ENCODE measurements at places on chromosomes 5 and 9.

DNA sequence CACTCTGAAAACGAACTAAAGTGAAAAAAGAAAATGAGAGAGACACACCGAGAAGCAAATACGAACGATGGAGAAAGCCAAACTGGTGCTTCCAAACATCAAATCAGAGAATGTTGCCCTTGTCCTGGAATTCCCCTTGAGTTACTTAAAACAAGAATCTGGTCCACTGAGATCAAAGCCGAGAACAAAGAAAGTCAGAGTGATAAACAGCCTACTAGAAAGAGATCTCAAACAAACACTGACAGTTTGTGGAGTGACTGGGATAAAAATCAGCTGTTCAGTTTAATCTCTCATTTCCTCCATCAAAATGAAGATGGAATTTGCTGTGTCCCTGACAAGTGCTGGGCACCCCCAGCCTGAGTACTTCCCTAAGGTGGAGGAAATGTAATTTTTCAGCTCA is 582.6 kb downstream of the NR2F1-AS1 start:
- DNase-seq, result no peak

- DNase-seq, result no peak
These were observed 113.4 kb upstream of the ALDH1B1 start for GRCh38 chr9:38278931-38279679.

DNA sequence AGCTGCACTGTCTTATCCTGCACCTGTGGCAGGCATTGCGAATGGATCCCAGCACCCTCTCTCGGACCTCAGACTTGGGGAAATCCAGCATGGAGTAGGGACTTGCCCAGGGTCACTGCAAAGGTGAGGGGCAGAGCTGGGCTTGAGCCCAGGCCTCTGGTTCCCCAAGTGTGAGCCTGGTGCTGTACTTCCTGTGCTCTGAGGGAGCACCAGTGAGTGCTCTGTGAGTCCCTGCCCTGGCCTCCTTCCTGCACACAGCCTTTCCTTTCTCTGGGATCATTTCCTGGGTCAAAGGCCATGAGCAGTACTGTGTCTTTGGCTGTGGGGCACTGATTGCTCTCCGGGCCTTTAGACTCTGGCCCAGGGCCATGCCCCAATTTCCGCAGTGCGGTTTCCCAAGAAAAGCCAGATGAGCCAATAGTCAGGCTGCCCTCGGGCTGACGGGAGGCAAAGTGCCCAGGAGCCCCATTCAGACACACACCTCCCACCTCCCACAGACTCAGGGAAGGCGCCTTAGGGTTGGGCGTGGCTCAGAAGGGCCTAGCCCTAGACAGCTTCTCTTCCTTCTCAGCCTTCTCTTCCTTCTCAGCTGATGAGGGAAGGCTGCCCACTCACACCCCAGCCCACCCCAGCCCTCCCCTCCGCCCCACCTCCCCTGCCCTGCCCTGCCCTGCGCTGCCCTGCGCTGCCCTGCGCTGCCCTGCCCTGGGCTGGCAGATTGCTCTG is 23.3 kb upstream of the TRIM14 start:
- no peak for DNase-seq

DNA sequence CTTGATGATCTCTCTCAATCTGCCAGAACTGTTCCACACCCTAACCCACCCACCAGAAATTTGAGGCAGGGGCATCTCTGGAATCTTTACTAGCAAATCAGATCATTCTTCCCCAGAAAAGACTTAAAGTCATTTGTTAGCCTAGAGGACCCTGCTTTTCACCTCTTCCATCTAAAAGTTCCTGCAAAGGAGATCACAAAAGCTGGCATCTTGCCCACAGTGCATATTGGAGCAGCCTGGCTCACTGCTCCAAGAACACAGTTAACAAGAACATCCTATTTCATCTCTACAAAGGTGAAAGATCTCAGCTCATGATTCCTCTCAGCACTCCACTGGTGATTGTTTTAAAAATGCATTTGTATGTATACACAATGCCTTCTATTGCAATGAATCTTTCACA is 36.3 kb downstream of the GABRP start:
- DNase-seq, result no peak

GRCh38 chr5:139838381-139839197 is 43.0 kb downstream of the PSD2 start:
- DNase-seq, result no peak

DNA sequence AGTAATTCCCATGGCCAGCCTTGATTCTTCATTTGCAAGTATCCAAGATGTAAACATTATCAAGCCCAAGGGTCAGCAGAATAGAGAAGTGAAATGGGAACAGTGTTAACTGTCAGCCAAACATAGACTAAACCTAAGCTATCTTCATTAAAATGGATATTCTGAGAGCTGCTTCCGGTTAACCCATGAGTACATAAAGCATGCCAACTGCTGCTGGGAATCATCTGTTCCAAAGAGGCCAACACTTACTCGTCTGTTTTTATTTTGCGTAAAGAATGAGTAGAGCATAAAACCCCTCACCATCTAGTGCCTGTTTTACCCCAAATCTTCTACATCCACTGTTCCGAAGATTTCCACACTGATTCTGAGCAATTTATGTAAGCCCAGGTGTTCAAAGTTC is 257.6 kb downstream of the GLIS3 start:
- no peak for DNase-seq

DNA sequence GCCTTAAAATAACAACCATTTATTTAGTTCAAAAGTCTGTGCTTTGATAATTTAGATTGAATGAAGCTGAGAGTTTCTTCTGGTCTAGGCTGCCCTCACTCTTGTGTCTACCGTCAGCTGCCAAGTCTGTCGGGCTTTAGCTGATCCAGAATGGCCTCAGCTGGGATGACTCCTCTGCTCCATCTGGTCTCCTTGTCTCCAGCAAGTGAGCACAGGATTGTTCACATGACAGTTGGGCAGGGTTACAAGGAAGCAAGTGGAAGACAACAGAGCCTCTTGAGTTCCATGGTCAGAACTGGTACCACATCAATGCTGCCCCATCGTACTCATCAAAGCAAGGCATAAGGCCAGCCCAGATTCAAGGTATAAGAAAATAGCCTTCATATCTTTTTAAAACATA is 9.0 kb downstream of the HTR1A start:
- DNase-seq, result no peak

DNA sequence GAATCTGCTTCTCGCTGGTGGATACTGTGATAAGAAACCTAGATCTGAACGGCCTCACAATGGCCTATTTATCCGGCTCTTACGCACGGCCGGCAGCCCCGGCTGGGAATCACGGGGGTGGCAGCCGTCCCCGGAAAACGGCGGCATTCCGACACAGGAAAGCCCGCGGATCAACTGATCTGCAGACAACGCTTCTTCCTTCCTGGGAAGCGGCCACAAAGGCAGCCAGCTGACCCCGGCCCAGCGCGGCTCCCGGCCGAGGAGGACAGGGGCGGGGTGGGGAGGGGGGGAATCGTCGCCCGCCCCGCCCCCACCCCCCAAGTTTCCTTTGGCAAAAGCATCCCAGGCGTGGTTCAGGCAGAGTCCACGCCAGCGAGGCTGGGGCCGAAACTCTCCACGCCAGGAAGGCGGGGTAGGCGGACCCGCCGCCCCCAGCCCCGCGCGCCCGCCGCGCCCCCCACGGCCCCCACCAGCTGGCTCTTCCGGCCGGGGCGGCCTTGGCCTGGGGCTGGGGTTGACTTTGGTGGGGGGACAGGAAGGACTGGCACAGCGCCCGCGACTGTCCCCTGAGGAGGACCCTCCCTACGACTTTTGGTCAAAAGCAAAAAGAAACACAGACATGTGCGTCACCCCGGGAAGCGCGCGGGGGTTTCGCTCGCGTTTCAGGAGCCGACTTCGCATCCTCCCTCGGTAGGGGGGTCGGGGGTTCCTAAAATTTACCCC is 247.7 kb upstream of the ANKRD55 start:
- DNase-seq, result no peak

DNA sequence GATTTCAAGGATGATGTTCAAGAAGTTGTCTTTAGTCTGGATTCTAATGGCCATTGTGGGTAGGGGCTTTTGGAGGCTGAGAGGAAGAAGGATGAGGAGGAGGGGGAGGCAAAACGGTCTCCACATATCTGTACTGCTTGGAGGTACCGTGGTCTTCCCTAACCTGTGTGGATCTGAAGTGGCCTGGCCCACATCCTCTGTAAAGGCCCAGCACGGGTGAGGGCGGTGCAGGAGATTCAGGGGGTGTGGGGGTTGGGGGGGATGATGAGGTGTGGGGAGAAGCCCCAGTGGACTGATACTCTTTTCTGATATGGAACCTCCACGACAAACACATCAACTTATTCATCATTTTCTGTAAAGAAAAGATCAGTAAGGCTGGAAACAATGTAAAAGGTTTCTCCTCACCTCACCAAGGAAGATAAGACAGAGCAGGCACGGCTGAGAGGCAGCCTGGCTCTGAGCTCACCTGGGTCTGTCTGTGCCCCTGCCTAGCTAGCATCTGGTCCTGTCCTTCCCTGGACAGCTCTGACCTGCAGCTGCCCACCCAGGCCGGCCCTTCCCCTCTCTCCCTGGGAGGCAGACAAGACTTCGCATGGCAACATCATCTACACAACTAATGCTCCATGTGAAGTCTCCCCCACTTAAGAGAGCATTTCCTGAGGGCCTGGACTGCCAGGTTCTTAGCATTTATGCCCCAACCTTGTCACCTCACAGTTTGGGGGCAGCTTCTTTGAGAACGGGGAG is 5.6 kb upstream of the IL3 start:
- no peak for DNase-seq

DNA sequence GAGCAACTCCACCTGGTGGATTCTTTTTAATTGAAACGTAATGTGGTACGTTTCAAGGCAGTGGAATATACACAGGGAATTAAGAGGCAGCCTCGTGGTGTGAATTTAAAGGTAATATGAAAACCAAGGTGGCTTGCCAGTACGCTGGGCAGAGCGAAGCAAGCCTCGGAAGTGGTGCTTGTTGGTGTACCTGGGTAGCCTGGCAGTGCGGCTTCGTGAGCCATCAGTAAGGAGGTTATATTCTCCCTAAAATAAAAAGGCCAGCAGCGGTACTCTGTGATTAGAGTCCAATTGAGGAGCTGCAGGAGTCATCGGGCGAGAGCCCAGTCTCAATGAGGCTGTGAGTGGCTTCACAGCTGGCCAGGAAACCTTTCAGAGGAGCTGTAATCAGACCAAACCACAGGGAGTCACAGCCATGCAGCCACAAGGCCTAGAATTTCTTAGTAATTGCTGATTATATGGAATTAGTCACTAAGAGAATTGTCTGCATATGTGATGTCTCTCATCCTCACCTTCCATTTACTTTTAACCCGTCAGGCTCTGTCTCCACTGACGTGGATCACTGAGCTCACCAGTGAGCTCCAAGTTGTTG is 57.7 kb downstream of the DCP2 start:
- no peak for DNase-seq

GRCh38 chr9:3179711-3180110 is 335.8 kb upstream of the PUM3 start:
- DNase-seq, result no peak

GRCh38 chr9:91836515-91836914 is 113.5 kb downstream of the ROR2 start:
- no peak for DNase-seq

GRCh38 chr5:76365561-76365960 is 37.5 kb upstream of the IQGAP2 start:
- DNase-seq, result no peak

GRCh38 chr5:57368010-57368409 is 114.6 kb downstream of the ACTBL2 start:
- no peak for DNase-seq

GRCh38 chr5:74094096-74094781 is 468.2 kb downstream of the ARHGEF28 start:
- DNase-seq, result no peak

DNA sequence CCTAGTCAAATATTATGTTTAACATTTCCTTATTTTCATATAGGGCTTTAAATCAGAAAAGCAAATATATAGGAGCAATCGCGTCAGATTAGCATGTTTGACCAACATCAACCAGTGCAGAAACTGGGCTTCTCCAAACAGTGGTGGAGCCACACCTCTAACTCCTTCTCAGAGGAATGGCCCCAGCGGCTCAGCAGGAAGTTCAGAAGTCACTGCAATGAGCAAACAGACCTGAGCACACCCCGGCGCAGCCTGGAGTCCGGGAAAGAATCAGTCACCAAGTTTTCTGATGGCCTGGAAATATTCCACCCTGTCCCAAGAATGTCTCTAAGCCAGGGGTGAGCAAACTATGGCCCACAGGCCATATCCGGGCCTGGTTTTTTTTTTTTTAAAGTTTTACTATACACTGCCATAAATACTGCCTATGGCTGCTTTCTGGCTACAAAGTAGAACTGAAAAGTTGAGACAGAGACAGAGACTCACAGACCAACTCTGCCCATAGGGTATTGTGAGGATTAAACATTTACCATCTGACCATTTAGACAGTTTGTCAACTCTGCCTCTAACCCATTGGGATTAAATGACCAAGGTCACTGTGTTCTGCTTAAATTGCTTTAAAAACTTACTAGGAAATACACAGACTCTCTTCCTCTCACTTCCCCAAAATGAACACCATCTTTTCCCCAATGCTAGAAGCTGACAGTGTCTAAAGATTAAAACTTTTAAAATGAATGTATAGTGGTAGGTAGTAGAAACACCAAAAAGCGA is 5.4 kb downstream of the GOLM1 start:
- no peak for DNase-seq

DNA sequence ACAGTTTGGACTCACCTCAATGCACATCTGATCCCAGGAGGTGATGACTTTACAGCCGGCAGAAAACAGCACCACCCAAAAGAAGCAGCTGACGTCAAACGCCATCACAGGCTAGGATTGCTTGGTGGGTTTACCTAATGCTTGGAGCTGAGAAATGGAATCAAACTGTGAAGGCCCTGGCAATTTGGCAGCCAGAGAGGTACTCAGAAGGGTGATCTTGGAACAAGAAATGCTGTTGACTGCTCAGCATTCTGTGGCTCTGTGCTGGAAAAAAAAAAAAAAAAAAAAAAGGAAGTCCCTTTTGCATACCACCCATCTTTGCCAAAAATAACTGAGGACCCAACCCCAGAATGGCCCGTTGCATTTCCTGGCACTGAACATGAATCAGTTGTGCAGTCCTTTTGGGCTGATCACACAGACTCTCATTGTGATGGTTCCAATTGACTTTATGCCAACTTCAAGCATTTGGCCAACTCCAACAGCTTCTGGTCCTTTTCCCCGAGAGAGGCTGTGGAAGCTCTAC is at the start of gene CD180:
TSS of gene CD180 (minus strand) at position 263 of the 523 bp plus-strand sequence. CDS start at position 105, 158 bp downstream.
- no peak for DNase-seq

GRCh38 chr5:122864400-122864799 is 19.0 kb downstream of the SNX24 start:
- DNase-seq, result no peak

DNA sequence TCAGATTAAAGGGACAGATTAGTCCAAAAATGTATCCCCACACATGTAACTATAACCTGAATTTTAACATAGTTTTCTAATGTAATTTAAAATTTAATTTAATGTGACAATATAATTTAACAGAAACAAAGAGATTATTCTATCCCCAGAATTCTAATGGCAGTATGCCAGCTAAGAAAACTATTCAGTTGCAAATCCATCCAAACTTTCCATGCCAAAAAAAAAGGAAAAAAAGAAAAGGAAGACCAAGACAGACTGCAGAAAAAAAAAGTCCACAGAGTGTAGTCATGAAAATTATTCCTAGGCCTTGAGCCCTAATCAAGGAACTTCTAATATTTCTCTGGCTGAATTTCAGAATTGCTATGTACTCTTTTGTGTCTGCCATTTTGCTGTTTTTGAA is 217.6 kb downstream of the CDH18 start:
- no peak for DNase-seq

GRCh38 chr9:108972626-108973209 is 38.5 kb downstream of the ABITRAM start:
- DNase-seq, result no peak

Measured in stimulated activated CD8-positive, alpha-beta memory T cell treated with anti-CD3 and anti-CD28 coated beads, Interleukin-4, amount 100 ng/mL, for 1 hour (primary cell).